ENCODE measurements at places on chromosomes 3 and 15. TPM values are rescaled to one million over a fixed set of nuclear protein-coding genes. Genes with fewer than 3 reads are reported as not detected.

DNA sequence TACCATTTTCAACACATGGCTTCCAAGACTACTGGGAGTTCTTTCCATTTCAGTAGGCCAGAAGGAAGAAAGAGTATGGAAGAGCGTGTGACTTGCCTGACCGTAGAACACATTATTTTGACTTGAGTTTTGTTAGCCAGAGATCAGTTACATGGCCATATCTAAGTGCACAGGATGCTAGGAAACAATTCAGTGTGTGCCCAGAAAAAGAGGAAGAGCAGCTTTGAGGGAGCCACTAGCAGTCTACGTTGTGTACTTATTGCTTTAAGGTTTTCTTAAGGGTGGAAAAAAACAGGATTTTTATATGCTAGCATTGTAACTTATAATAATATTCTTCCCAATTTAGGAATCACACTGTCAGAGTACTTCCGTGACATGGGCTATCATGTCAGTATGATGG is 44.1 kb upstream of the GRAMD1C start:
- H3K27ac ChIP-seq, result no peak overlapping the region
- H3K36me3 ChIP-seq, result peaks cover 5% of the 10 kb centered on the region
- no peaks in the 10 kb centered on the region for H3K4me1 ChIP-seq
- no peaks in the 10 kb centered on the region for H3K27me3 ChIP-seq
- H3K4me3 ChIP-seq, result no peak overlapping the region
- DNase-seq, result no peak

Gene SLC41A3
- total RNA-seq, result 41.2 TPM

DNA sequence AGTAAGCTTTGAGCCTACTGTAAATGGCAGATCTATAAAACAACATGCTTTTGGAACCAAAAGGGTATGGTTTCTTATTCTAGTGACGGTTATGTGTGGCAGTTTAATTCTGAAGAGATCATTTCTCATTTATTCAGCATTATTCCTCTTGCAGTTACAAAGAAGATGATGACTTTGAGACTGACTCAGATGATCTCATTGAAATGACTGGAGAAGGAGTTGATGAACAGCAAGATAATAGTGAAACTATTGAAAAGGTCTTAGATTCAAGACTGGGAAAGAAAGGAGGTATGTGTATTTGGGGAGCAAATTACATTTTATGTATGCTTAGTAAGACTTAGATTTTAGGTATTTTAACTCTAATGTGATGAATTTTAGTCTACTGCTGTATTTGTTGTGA is 41.5 kb downstream of the CHD2 start:
- no peak for DNase-seq
- H3K27ac ChIP-seq, result no peak overlapping the region
- H3K36me3 ChIP-seq, result peaks cover 83% of the 10 kb centered on the region
- H3K27me3 ChIP-seq, result no peaks in the 10 kb centered on the region

DNA sequence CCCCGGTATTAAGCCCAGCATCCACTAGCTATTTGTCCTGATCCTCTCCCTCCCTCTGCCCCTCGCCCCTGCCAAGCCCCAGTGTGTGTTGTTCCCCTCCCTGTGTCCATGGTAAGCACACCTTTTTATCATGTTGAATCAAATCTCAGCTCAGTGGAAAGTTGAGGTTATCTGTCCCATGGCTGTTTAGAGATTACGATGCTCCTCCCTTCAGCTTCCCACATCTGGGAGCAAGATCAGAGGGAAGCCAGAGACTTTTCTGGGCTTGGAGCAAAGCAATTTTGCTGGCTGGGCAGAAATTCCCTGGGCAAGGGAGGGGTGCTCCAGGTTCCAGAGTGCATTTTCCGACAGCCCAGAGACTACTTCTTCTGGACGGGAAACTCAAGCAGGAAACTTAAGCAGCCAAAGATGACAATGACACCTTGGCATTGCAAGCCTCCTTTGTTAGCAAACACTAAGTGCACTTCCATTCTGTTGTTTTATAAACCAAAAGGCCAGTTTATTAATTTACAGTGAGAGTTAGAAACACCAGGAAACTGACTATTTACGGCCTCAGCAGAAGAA is 104.5 kb downstream of the MESD start:
- no peaks in the 10 kb centered on the region for H3K4me1 ChIP-seq
- H3K27ac ChIP-seq, result no peak overlapping the region
- no peaks in the 10 kb centered on the region for H3K36me3 ChIP-seq
- no peaks in the 10 kb centered on the region for H3K27me3 ChIP-seq

Gene FBXL2
- not detected for total RNA-seq

DNA sequence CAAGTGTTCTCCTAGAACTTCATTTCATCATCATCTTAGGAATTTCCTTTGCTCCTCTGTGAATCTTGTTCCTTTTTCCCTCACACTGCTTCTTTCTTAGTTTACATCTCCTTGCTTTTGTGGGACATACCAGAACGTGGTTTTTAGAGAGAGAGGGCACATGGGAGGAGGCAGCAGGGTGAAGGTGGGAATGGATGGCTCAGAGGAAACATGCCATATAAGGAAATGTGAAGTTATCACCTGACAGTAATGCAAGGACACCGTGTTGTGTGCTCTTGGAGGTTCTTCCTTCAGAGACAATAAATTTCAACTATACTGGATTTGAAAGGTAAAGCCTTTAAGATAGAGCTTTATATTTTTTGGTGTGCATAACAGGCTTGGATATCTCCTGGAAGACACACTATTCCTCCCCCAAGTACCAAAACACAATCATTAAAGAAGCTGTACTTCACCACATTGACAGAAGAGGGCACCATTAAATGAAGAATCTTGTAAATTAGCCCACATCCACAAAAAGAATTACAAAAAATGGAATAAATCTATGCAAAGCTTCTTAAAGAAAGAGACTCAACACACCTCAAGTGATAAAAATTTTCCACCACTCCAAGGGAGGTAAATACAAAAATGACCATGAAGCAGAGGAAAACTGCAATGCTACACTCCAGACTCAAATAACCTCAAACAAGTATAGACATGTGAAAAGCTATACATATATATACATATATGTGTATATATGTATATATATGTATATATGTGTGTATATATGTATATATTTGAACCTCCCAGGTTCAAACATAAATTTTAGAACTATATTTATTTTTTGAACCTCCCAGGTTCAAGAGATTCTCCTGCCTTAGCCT is 26.1 kb downstream of the RPL39L start:
- no peaks in the 10 kb centered on the region for H3K27me3 ChIP-seq
- no peaks in the 10 kb centered on the region for H3K36me3 ChIP-seq
- H3K27ac ChIP-seq, result no peak overlapping the region
- peaks cover 4% of the 10 kb centered on the region for H3K4me1 ChIP-seq

Gene ASB14
- total RNA-seq, result not detected

DNA sequence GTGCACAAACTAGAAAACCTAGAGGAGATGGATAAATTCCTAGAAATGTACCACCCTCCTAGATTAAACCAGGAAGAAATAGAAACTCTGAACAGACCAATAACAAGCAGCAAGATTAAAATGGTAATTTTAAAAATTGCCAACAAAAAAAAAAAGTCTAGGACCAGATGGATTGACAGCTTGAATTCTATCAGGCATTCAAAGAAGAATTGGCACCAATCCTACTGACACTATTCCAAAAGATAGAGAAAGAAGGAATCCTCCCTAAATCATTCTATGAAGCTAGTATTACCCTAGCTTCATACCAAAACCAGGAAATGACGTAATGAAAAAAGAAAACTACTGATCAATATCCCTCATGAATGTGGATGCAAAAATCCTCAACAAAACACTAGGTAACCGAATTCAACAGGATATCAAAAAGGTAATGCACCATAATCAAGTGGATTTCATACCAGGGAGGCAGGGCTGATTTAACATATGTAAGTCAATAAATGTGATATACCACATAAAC is 10.1 kb upstream of the CCR1 start:
- H3K27ac ChIP-seq, result no peak overlapping the region
- no peaks in the 10 kb centered on the region for H3K27me3 ChIP-seq
- no peak for DNase-seq
- peaks cover 15% of the 10 kb centered on the region for H3K4me1 ChIP-seq

DNA sequence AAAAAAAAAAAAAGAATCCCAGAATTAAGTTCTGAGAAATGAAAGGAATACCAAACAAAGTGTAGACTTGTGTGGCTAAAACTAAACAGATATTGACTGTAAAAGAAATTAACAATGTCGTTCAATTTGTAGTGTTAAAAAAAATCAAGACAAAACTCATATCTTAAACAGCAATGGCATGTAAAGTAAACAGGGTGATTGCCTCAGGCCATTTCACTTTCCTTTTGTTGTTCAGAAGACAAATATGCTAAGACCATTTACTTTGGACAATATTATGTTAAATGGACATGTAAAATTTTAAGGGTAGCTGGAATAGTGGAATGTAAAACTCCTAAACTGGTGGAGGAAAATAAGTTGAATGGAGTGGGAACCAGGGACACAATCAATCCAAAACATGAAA is 139.1 kb downstream of the RTP4 start:
- no peak for DNase-seq
- no peaks in the 10 kb centered on the region for H3K27me3 ChIP-seq
- H3K4me1 ChIP-seq, result no peaks in the 10 kb centered on the region
- no peak overlapping the region for H3K27ac ChIP-seq

Gene PAK6
- 0.67 TPM for total RNA-seq

- no peak for DNase-seq
- H3K36me3 ChIP-seq, result no peaks in the 10 kb centered on the region
- H3K4me3 ChIP-seq, result no peak overlapping the region
- no peaks in the 10 kb centered on the region for H3K27me3 ChIP-seq
- no peak overlapping the region for H3K27ac ChIP-seq
- H3K4me1 ChIP-seq, result peaks cover 22% of the 10 kb centered on the region
These were observed 584.4 kb upstream of the TBL1XR1 start for GRCh38 chr3:177781686-177782161.

- no peak for DNase-seq
- H3K27me3 ChIP-seq, result no peaks in the 10 kb centered on the region
- no peak overlapping the region for H3K27ac ChIP-seq
- no peaks in the 10 kb centered on the region for H3K36me3 ChIP-seq
These were observed 333.7 kb downstream of the ROBO2 start for GRCh38 chr3:77373619-77374018.

Gene LIPC
- total RNA-seq, result 0.41 TPM

Gene FANCD2OS
- not detected for total RNA-seq

GRCh38 chr15:35630532-35630931 is 84.6 kb upstream of the DPH6 start:
- H3K36me3 ChIP-seq, result no peaks in the 10 kb centered on the region
- no peak for DNase-seq
- no peaks in the 10 kb centered on the region for H3K27me3 ChIP-seq

All from CD4-positive, alpha-beta memory T cell (primary cell).